T-helper 17 cell (primary cell): ENCODE measurements at places on chromosomes 16 and 17. TPM values are rescaled to one million over a fixed set of nuclear protein-coding genes. Genes with fewer than 3 reads are reported as not detected.

The PHOSPHO1 gene
- total RNA-seq: not detected

The ALKBH5 gene
- total RNA-seq: 100 TPM

DNA sequence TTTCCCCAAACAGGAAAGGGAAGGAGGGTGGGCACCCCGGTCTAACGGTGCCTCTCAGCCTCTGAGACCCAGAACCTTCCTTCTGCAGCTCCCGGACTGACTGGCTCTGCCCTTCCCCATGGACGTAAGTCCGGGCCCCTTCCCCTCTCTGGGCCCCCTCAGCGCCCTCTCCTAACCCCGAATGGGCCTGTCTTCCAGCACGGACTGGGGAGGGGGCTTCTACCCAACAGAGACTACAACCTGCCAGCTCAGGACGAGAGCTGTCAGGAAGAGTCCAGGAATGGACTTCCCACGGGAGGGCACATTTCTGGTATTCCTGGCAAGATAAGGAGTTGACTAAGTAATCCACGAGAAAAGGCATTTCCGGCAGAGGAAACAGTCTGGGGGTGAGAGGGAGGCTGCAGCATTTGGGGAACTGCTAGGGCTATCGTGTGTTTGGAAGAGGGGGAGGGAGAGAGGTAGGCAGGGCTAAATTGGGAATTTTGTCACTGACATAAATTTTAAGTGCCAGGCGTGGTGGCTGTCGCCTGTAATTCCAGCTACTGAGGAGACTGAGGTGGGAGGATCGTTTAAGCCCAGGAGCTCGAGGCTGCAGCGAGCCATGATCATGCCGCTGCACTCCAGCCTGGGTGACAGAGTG is 12.1 kb upstream of the ALDOA start:
- no peak for DNase-seq

- no peak for DNase-seq
These were observed 80.0 kb downstream of the MARCHF10 start for GRCh38 chr17:62727916-62728672.

- DNase-seq: no peak
These were observed 5.9 kb upstream of the KPNA2 start for GRCh38 chr17:68029512-68030215.

DNA sequence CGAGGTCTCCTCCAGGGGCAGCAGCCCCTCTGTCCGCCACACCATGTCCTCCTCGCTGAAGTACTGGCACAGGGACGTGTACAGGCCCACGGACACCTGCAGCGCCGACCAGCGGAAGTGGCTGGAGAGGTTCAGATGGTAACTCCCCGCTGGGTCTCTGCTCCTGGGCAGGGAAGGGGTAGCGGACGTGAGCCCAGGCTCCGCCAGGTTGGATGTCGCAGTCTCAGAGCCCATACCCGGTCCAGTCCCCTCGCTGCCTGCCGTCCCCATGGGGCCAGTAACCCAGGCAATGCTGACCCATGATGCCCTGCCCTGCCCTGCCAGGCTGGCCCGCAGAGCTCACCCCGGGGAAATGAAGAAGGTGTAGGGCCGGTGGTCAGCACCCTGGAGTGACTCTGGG is 33.2 kb downstream of the PKD1 start:
- DNase-seq: no peak

DNA sequence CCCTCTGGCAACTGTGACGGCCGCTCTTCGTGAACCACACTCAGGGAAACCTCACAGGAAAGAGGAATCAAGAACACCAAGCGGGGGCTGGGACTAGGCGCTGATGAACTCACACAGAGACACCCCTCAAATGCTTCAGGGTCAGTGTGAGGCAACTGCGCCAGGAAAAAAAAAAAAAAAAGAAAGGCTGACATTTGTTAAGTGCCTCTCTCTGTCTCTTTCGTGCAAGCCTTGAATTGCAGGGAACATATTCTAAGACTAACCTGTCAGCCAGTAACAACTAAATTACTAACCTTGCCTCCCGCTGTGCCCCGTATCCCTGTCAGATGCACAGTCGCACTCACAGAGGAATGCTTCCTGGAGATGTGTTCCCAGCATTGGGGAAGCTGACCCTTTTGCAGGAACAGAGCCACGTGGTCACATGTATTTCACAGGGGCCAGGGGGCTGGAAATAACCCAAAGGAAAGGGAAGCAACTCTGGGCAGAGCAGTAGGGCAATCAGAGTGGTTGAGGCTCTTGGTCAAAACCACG is 247.8 kb downstream of the XYLT1 start:
- DNase-seq: no peak
